ENCODE measurements at places on chromosomes 13 and 19.

DNA sequence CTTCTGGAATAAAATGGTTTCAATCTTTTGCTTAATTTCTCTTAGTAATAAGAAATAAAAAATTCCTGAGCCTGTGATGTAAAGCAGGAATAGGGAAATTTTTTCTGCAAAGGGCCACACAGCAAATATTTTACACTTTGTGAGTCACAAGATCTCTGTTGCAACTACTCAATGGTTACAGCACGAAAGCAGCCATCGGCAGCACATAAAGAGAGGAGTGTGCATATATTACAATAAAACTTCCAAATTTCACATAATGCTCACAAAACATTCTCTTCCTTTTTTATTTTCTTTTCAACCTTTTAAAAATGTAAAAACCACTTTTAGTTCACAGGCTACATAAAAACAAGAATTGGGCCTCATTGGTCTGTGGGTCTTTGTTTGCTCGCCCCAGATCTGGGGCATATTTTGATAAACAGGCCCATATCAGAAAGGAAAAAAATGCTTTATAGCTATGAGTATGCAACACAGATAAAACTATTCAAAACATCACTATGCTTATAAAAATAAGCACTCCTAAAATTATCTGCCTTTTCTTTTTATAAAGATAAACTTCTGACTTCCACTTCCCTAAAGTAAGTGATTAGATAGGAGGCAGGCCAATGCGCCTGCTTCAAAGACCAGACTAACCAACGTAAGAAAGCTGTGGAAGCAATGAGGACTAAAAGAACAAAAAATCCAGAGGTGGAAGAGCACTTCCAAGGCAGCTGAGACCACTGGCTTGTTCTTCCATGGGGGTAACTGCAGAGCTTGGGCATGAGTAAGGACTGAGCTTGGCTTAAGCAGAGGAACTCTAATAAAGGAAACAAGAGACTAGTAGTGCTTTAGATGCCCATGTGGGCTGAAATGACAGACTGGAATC is 26.5 kb downstream of the MYCBP2 start:
- DNase-seq, result no peak

DNA sequence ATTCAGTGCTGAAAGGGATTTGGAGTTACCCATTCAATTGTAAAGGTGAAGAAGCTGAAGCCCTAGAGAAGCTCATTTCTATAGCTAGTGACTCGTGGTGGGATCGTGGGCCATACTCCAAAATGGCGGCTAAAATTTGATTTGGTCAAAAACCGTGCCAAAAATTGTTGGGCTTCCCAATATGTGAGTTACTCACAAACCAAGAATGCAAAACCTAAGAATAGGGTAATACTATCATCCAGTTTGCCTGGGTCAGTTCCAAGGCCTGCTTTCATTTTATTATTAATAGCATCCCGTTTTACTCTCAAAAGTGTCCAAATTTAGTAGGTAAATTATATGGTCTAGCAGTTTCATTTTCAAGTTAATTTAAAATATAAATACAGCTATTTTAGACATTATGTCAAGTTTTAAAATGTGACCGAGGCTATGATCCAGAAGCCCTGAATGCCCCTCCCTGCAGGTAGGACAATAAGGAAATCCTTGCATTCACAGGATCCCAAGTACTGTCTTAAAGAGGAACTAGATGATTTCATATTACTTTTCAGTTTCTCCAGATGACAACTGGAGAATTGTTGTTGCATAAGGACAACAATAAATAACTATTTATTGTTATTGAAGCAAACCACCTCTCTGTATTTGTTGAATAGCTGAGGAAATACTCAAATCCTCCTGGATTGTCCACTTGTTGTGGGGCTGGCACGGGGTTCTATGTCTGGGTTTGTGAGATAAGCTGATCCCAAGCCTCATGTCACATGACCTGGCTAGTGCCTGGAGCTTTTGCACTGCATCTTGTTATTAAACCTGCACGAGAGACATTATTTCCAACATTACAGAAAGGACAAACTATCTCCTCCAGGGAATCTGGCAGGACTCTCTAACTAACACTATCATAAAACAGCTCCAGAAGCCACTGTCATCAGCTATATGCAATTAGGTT is 11.6 kb upstream of the RAP2A start:
- no peak for DNase-seq

DNA sequence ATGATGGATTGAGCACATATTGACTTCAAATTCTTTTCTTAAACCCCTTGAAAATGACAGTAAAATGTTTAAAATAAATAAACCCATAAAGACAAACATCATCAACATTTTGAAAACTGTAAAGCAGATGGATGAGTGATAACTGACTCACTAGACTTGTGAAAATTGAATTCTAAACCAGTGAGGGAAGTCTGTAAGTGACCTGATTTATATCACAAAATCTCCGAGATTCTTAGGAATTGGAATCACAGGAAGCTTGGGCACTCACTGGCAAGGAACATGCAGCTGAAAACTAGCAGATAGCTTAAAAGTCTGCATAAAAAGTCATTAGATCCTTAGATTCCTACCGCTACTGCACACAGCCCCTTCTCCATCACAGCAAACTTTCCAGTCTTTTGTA is 51.3 kb upstream of the TSC22D1 start:
- no peak for DNase-seq

GRCh38 chr13:102682211-102682610 is 12.6 kb downstream of the METTL21C start:
- no peak for DNase-seq

DNA sequence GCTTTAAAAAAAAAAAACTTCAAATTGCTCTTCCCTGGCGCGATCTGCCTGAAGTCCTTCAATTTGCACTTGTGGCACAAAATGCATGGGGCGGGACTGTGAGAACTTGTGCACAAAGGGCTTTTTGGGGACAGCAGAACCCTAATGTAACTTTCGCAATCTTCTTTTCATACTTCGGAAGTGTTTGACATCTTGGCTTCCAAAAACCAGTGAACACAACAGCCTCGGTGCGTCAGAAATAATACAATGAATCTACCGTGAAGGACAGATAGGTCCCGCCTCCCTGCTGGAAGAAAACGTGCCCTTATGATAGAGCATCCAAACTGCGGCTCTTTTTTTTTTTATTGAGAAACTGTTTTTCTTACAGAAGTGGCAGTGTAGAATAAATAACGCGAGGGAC is 36.6 kb downstream of the KLF2 start:
- no peak for DNase-seq

DNA sequence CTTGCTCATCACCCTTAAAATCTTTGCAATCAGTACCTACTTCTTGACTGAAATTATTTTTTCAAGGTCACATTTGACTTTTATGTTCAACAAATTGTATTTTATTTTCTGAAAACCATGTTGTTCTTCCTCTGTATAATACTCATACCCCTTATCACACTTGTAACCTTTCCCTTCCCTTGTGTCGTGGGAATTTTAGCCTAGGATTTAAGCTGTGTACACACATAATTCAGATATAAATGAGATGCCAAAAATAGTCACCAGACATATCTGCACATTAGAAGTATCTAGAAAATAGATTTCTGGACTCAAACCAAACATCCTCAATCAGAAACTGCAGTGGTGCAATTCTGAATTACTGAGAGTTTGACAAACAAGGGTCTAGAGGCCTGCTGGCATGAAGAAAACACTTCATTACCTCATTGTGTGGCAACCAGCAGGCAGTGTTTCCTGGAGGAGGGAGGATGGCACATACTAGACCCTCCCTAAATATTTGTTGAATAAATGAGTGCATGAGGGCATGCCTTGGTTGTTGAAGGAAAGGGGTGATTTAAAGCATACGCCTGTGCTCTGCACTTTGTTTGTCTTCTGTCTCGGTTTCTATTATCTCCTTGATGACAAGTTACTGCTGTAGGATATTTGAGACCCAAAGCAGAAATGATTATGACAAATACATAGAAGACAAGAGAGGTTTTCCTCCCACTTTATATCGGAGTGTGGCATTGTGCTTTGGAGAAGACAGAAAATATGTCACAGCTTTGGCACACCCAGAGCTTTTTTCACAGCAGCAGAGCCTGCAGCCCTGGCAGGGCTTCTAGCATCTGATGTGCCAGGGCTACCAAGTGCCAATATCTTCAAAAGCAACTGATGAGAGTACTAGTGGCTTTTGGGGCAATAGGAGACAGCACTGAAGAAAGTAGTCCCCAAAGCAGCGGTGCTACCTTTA is 881.1 kb downstream of the PCDH9 start:
- no peak for DNase-seq

DNA sequence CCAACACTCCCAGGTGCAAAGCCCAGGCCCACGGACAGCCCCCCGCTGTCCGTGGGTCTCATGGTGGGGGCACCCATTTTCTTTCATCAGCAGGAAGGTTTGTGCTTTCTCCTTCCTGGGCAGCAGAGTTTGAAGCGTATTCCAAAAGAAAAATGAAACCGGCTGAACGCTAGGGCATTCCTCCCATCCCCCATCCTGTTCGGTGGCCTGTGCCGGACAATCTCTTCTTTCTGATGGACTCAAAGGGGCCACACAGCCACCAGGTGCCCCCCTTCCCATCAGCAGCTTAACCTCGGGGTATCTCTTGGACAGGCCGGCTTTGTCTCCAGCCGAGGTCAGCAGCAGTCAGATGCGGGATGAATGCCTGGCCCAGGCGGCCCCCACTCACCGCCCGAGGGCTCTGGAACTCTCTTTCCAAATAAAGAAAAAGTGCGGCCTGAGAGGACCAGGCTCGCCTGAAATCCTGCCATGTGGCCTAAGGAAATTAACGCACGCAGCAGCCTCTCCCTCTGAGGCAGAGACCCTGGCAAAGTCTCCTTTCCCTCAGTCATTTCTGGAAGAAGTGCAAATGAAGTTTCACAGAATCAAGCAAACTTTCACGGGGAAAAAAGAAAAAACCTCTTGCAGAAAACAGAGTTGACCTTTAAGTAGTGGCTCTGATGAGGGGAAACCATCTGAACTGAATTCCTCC is 67.8 kb downstream of the RASA3 start:
- no peak for DNase-seq

DNA sequence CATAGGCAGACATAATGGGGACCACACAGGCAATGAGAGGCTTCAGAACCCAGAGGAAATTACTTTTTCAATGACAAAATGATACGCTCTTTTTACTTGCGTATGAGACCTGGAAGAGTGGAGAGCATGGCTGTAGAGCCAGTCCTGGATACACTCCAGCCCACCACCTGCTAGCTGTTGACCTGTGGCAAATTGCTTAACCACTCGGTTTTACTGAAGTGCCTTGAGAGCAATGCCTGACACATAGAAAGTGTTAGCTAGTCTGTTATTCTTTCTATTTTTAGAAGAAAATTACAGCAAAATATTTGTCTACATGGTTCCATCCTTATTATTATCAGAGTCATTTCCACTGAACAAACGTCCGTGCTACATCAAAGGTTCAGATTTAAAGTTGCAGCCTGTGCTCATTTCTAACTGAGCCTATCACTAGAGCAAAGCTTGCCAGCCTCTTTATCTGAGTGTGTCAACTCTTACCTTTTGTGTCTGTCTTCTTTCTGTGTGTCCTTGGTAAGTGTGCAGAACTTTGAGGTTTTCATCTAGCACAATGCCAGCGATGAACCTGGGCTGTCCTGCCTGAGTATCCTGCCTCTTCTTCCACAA is 9.6 kb upstream of the GPR183 start:
- peak; percentile 60 for DNase-seq

GRCh38 chr19:32870981-32871451 is 1.4 kb upstream of the SLC7A9 start:
- DNase-seq, result no peak

DNA sequence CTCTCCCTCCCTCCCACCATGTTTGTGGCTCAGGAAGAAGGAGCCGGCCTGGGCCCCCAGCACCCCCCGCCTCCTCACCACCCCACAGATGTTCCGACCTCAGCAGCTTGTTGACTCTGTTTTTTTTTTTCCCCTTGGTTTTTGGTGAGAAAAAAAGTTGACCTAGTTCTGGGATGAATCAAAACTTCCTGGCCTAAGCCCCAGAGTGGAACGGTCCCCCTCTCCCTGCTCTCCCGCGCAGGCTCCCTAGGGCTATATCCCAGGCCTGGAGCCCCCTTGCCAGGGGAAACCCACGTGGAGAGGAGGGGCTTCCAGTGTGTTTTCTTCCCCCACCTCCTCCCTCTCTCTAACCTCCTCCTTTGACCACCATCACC is 4.0 kb downstream of the COL5A3 start:
- no peak for DNase-seq

- no peak for DNase-seq
These were observed 6.7 kb downstream of the SIGLEC6 start for GRCh38 chr19:51524666-51525264.

GRCh38 chr13:50299546-50300249 is 284.5 kb downstream of the KCNRG start:
- no peak for DNase-seq

DNA sequence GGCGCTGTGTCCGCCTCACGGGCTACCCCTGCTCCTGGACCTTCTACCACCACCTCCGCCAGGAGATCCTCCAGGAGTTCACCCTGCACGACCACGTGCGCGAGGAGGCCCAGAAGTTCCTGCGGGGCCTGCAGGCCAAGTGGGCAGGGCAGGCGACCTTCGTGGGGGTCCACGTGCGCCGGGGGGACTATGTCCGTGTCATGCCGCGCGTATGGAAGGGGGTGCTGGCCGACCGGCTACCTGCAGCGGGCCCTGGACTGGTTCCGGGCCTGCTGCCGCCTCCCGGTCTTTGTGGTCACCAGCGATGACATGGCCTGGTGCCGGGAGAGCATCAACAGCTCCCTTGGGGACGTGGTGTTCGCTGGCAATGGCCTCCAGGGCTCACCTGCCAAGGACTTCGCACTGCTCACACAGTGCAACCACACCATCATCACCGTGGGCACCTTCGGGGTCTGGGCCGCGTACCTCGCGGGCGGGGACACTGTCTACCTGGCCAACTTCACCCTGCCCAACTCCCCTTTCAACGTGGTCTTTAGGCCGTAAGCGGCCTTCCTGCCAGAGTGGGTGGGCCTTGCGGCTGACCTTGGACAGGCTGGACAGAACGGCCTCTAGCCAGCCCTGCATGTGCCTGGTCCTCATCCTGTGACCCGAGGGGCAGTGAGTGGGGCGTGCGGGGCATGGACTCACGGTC is 7.8 kb upstream of the NTN5 start:
- no peak for DNase-seq

DNA sequence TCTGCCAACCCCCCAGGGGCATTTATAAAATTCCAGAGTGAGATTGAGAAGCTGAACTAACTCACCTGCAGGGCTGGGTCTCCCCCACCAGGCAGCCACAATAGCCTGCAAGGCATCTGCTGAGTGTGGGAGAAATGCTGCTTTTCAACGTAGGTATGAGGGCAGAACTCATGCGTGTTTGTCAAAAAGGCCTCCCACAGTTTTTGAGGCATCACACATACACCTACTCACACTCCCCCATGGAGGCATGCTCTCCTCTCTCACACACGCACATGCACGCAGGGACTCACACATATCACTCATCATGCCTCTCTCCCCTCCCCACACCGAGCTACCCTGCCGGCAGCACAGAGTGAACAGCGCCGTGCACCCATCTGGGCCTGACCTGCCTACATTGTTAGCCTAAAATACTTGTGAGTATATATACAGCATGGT is 390.5 kb downstream of the FGF9 start:
- no peak for DNase-seq

DNA sequence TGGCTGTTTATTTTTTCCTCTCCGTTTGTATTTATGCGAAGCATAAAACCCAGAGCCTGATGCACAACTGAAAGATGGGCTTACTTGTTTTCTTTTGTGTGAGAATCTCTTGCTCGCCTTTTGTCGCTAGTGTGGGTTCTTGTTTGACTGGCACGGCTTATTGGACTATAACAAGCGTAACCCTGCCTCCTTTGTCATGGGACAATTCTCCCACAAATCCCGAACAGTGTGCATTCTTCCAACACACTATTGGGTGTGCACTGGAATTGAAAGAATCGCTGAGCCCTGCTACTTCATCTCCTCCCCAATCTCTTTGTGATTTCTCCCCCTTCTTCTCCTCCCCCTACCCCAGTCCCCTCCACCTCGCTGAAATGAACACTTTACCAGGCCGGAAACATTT is 110.8 kb downstream of the ZIC5 start:
- no peak for DNase-seq

All from NCI-H187 (cell line).